C1 segment of cervical spinal cord (tissue), 14 donors: ENCODE measurements at places on chromosomes 12 and 14.

DNA sequence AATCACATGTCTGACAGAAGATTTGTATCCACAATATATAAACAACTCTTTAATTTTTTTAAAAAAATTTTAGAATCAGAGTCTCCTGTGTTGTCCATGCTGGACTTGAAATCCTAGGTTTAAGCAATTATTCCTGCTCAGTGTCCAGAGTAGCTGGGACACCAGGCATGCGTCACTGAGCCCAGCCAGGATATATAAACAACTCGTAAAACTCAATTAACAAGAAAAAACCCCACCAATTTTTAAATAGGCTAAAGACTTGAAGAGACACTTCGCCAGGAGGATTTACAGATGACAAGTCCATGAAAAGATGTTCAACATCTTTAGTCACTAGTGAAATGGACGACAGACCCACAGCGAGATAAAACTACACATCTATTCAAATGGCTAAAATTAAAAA is 2.0 kb upstream of the SCN8A start:
- no peak for DNase-seq

GRCh38 chr12:64864319-64864718 is 39.9 kb downstream of the TBC1D30 start:
- DNase-seq, result no peak

DNA sequence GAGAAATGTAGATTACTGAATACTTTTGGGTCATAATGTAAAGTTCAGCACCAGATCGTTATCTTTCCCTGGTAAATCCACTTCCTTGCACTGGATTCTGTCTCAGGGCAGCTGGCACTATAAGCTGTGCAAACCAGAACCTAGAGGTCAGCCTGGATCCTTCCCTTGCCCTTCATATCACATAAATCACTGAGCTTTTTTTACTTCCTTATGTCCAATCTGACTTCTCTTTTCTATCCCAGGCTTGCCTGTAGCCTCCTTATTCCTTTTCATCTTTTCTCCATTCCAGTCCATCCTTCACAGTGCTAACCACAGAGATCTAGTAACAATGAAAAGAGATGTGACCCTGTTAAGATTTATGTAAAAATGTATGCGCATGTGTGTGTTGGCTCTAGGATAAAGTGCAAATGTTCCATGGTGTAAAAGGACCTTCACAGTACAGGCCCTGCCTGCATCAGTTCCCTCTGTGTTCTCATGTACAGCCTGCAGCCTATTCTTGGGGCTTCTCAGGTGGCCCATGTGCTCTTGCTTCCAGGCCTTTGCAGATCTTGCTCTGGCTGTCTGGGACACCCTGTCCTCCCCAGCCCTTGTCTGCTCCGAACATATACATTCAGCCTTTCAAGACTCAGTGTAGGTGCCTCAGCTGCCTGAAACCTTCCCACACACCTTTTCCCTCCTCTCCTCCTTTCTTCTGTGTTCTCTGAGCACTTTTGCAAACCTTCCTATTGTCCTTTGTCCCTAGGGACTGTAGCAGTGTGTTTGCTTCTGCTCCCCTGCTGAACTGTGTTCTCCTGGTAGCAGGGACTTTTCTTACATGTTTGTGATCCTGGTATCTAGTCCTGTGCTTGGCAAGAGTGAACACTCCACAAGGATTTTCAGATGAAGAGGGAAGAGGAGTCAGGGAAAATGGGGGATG is 30.0 kb downstream of the PELI2 start:
- no peak for DNase-seq

- no peak for DNase-seq
These were observed 7.0 kb downstream of the PPP1R12A start for GRCh38 chr12:79927772-79928474.

DNA sequence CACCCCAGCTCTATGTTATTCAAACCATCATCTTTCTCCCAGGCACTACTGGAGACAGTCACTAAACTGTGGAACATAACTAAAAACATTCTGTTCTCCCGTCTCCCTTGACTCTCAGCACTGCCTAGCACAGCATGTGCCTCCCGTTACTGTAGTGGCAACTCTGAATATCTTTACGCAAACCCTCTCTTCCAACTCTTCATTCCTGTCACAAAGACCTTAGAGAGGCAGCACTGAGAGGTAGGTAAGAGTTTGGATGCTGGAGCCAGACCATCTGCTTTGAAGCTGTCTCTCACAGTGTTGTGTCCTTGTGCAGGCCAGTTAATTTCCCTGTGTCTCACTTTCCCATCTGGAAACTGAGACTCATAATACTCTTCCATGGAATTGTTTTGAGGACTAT is 108.1 kb downstream of the DIP2B start:
- no peak for DNase-seq

DNA sequence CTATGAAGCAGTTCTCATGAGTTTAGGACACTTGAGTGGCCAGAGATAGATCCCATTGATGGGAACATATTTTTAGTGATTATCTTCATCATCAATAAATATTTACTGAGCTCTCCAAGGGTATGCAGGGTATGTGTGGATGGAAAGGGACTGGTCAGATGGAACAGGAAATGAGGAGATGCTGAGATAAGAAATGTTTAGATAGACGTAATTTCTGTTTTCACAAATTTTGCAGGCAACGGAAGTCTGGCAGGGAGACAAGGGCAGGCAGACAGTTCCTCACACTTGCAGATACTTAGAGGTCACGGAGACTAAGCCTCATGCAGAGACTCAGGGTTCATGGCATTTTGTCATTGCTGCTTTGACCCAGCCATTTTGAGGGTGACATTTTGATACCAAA is 24.3 kb downstream of the BCL2L14 start:
- no peak for DNase-seq

- DNase-seq, result no peak
These were observed 100.2 kb downstream of the EPS8 start for GRCh38 chr12:15688838-15689625.

DNA sequence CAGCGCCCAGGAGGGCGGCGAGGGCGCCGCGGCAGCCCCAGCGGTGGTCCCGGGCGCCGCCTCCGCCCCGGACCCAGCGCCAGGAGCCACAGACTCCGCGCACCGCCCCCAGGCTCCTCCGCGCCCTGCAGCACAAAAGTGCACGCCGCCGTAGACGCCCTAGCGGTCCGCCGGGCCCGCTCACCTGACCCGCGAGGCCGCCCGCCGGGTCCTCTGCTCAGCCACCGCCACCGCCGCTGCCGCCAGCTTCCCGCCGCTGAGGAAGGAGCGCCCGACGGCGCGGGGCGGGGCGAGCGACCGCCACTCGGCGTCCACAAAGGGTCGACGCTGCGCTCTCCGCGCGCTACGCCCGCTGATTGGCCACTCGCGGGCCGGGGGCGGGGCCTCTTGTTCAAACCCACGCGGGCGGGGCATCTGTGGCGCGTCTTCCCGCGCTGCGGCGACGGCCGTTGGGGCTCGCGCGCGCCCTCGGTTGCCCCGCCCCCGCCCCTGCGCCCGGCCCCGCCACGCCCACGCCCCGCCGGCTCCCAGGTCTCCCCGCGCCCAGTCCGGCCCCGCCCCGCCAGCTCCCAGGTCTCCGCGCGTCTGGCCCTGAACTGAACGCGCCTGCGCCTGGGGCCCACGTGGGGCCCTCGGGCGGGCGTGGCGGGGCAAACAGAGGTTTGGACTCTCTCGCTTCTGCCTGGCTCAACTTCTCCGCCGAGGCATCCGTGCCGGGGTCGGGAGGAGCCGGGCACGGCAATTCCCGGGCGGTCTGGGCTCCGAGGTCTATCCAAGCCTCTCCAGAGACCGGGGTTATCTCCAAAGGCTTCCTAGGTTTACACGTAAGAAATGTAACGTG is at the start of gene CDCA4:
Gene CDCA4 (minus strand): TSS at position 269 of the 841 bp plus-strand sequence. CDS start 9,154 bp downstream, outside the sequence.
- DNase-seq, result peak; percentile 79

GRCh38 chr12:26711072-26711471 is 121.9 kb downstream of the ITPR2 start:
- DNase-seq, result no peak

GRCh38 chr12:46237371-46238045 is 31.3 kb downstream of the SLC38A1 start:
- no peak for DNase-seq

DNA sequence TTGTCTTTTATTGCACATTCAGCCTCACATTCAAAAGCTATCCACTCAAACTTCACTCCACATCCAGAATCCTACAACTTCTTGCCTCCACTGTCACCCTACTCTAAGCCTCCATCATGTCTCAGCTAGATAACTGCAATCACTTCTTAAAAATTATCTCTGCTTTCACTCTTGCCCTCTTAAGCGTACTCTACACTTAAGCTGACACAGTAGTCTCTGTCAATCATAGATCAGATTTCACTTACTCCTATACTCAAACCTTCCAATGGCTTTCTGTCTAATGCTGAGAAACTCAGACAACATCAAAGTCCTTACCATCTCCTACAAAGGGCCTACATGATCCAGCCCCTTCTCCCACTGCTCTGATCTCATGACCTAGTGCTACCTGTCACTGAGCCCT is 304.1 kb downstream of the ITPR2 start:
- DNase-seq, result no peak
